DMS 273 treated with DMSO at 0.1 percent for 48 hours (cell line): ENCODE measurements at places on chromosomes 16 and 17.

GRCh38 chr16:80989801-80990200, 16.9 kb downstream of the CMC2 start:
- DNase-seq: no peak

DNA sequence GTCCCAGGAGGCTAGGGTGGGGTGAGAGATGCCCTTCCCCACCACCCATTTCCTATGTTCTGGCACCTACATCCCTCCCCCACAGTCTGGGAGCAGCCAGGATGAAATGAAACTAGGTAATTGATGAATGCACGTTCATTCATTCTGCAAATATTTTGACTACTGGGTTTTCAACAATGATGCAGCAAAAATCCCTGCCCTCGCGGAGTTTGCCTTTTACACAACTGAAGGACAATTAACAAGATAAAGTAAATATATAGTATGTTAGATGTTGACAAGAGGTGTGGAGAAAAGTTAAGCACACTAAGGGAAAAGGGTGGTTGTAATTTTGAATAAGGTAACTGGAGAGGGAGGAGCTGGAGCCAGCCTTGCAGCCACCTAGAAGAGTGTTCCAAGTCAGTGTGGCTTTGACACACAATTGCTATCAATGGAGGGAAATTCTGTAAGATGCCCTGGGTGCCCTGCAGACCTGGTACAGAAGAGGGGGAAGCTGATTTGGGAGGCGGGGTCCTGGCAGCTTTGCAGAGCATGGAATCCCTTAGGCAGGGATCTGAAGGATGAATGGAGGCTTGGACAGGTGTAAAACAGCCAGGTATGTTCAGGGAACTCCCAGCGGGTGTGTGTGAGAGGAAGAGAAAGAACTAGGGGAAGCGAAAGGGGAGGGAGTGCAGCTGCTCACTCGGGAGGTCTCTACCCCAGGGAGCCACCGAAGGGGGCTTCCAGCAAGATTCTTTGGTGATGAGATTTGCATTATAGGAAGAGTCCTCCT, 2.5 kb downstream of the TMEM92 start:
- DNase-seq: no peak

DNA sequence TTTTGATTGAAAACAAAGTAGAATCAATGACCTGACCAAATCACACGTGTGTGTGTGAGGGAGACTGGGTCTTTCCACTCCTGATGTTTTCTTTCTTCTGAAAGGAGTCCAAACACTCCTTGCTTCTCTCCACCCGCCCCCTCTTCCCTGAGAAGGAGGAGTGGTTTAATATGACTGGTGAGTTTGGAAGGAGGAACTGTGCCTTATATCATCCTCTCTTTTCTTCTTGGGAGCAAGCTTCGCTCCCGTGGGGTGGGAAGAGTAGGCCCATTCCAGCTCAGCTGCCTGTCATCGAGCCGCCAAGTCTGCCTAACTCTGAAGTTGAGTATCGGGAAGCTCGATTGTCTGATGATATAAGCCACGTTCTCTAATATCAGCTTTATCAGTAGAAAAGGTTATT, 96.5 kb downstream of the YPEL2 start:
- DNase-seq: no peak

- DNase-seq: no peak
Observed at GRCh38 chr17:51507444-51507843, 247.1 kb downstream of the UTP18 start.

GRCh38 chr17:15782866-15783265, 50.8 kb downstream of the TBC1D26 start:
- DNase-seq: no peak
